Memory B cell (primary cell): ENCODE measurements at places on chromosomes 5 and 9.
A peak's percentile ranks its signal among the peaks of the same experiment; 100 is the strongest.

- DNase-seq, result no peak
These were observed 87.4 kb upstream of the CDH10 start for GRCh38 chr5:24732184-24732583.

GRCh38 chr5:94969174-94969573 lies 315.7 kb downstream of the MCTP1 start:
- no peak for DNase-seq

DNA sequence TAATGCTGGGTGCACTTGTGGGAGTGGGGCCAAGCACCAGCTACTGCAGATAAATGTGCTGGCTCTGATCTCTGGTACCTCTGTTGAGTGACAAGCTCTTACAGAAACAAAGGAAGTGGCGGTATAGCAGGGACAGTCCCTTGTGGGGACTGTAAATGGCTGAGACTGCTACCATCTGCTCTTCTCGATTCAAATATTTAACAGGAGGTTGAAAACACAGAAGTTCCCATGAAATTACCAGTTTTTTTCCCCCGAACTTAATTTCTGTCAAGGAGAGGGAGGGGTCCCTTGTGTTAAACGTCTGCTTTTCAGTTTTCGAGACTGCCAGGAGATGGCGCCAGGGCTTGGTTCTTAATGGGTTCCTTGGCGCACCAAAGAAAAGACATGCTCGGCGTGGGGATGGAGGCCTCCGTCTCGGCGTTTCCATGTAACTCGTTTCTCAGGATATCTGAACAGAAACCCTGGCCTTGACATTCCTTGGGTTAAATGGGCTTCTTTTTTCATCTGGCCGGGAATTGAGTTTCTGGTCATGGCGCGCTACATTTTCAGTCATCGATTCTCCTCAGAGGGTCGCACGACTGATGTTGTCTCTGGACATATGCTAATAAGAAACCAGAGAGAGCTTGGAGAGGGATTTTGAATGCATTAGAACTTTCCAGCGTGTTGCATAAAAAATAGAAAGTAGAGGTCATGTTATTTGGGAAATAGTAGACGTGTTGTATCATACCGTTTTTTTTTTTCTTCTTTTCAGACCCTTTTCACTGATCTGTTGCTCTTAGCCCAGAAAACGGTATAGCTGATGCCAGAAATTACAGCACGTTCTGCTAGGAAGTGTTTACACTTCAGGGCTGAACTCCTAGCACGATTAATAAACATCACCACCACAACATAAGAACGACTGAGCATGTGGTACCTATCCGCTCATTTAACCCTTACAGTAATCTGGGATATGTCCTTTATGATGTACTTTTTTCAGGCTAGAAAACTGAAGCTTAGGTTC lies 64.0 kb downstream of the CARTPT start:
- DNase-seq, result peak; percentile 18

GRCh38 chr5:134637116-134637721 lies 4.6 kb upstream of the SAR1B start:
- DNase-seq, result no peak

DNA sequence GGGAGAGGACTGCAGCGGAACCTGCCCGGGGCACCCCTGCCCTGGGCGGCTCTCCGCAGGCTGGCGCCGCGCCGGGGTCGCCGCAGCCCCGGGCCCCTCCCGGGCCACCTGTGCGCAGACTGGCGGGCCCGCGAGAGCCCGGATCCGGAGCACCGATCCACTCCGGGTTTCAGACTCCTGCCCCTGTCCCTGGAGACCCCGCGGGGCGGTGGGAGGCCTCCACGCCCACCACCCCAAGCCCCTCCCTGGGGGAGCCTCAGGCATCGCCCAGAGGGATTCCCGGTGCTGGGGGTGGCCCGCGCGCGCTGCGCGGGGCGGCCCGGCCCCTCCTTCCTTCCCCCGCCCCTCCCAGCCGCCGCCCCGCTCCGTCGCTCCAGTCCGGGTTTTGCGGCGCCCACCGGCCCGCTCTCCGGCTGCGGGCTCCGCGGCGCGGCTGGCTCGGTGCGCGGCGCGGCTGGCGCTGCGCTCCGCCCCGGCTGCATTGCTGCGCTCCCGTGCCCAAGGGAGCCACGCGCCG lies at the start of gene UNC5A:
Gene UNC5A, plus strand, starts transcription at position 479 of the 517 bp plus-strand sequence. CDS start 192 bp downstream, outside the sequence.
- DNase-seq, result peak; percentile 70

GRCh38 chr5:80569961-80570786 lies at the start of gene ANKRD34B:
Gene ANKRD34B (minus strand): TSS chr5:80570280. CDS start chr5:80560019, 10,261 bp downstream.
- DNase-seq, result no peak

DNA sequence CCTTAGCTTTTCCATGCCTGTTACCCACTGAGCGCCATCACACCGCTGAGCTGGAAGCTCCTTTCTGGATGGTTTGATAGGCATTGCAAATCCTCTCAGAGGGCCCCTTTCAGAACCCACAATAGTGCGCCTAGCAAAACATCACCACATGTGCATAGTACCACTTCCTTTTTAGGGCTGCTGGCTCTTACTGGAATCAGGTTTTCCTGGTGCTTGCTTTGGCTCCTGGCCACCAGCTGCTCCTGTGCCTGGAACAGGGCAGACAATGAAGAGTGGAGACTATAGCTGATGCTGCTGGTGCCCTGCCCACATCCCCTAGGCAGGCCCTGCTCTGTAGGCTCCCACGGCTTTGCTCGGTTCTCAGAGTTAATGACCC lies 163.6 kb upstream of the SEMA6A start:
- no peak for DNase-seq

DNA sequence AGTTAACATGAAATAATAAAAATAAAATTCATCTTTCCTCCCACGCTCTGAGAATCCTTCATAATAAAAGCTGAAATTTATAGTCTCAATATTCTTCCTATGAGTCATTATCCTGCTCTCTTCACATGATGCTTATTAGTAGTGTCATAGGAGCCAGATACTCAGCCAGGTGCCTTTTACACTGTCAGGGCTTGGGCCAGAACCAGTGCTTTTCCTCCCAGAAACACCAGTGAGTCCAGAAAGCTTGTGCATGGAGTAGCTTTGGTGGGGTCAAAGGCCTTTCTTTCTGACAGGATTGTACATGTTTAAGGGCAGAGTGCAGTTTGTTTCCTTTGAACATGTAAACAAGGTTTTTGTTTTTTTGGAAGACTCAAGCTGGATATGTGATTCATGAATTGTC lies 6.8 kb downstream of the LSM11 start:
- no peak for DNase-seq

- no peak for DNase-seq
These were observed 73.9 kb upstream of the BRINP1 start for GRCh38 chr9:119443179-119443578.

DNA sequence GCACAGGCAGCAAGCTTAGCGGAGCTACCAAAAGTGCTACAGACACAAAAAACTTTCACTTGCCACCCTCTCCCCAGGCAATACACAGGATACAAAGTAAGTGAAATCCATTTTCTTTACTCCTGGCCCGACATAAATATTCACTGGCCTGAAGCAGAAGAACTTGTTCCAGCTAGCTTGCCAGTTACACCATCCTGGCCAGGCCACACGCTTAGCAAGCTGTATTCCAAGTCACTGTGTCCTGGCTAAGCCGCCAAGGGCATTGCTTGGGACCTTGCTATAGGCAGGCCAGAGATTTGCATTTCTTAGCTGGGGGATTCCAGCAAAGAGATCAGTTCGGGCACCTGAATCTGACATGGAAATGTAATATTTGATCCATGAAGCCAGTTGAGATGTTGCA lies 71.0 kb upstream of the SLC1A3 start:
- DNase-seq, result no peak

DNA sequence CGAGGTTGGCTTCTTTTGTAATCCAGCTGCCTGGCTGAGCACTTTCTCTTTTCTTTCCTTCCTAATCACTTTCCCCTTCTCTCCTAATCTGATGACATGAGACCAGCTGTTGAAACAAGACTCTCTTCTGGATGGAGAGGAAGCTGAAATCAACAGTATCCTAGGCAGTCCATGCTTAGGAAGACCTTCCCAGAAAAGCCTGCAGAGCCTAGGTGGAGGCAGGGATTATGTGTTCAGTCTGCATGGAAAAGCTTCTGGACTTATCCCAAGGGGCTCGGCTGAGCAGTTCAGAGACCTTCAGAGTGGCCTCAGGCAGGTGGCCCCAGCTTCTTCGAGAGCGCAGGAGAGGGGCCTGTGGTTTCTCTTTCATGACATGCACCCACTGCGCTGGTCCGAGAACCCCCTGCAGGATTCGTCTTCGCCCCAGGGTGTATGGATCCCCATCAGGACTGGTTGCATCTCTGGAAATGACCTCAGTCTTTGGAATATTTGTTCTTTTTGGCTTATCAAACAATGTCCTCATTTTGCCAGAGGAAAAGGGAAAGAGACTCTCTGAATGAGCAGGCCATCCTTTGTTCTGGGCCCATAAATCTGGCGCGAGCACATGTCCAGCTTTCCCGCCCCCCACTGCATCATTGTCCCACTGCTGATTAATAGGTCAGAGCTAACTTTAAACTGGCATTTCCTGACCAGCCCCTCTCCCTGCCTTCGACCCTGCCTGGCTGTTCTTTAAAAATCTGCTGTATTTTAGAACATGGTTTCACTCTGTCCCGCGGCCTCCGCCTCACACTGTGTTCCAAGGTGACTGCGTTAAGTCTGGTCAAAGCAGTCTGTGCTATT lies 177.9 kb upstream of the KLF4 start:
- DNase-seq, result no peak

DNA sequence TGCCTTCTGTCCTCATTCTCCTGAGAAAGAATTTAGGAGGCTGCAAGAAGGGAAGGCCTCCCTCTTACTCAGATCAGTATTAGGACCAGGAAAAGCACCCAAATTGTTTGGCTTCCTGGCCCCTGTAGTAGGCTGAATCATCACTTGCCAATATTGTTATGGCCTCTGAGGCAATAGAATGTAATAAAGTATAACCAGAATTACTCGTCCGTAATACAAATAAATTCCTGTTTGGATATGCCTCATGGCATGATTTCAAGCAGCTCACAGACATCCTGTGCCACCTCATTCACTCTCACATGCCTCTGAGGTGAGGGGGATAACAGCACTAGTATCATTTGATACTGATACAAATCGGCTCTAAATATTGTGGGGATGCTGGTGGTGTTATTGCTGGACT lies 427.3 kb downstream of the ISL1 start:
- DNase-seq, result no peak

GRCh38 chr5:180604271-180604670 lies 13.0 kb upstream of the SCGB3A1 start:
- DNase-seq, result no peak

DNA sequence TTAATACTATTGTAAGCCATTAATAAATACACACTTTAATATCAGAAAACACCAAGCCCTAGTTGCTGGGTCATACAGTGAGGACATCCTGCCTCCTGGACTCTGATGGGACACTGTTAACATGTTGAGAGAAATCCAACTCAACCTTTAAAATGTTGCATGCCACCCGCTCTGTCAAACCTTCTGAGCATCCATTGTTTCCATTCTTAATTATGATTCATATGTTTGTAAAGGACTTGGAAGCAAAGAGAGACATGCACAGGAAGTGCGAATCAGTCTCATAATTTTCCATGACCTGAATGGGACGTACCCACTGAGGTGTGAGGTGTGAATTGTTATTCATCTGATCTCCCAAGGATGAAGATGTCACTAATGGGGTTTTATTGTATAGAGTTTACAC lies 186.4 kb downstream of the CAAP1 start:
- DNase-seq, result no peak

GRCh38 chr9:7028591-7028990 lies 270.8 kb downstream of the KDM4C start:
- DNase-seq, result no peak

GRCh38 chr5:73266176-73266738 lies 93.3 kb downstream of the TMEM174 start:
- DNase-seq, result no peak

DNA sequence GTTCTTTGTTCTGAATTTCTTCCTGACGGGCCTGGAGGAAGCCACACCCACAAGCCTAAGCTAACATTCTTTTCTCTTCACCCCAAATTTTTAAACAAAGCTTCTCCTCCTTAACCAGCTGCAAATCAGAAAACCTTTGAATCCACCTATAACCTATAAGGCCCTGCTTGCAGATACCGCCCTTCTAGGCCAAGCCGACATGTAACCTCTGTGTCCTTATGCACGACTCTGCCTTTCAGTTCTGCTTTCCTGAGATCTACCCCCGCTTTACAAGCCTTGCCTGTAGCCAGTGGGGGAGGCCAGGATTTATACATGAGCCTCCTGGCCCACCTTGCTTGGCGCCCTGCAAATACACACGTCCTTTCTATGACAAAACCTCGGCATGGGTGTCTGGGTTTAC lies 19.3 kb downstream of the BRD9 start:
- no peak for DNase-seq

- no peak for DNase-seq
These were observed 179.6 kb downstream of the MLLT3 start for GRCh38 chr9:20442461-20443319.

GRCh38 chr5:116953251-116953930 lies 378.8 kb upstream of the SEMA6A start:
- DNase-seq, result no peak

- DNase-seq, result no peak
These were observed 289.0 kb downstream of the NR3C1 start for GRCh38 chr5:143114481-143114880.

DNA sequence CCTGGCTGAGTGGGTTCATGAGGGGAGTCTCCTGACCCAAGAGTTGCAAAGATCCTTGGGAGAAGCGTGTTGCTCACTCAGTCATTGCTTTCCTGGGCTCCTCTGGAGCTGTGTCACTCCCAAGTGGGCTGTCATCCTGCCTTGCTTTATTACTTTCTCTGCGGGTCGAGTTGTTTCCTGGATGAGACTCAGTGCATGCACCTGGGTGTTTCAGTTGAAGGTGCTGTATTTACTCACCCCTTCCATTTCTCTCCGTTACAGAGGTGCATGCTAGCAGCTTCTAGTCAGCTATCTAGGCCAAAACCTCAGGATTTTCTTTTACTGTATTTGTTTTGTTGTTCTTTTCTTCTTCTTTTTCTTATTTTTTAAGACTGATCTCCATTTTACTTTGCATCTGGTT lies 785.5 kb upstream of the EDIL3 start:
- no peak for DNase-seq

GRCh38 chr9:113579283-113580040 lies 115.9 kb downstream of the RGS3 start:
- DNase-seq, result no peak

DNA sequence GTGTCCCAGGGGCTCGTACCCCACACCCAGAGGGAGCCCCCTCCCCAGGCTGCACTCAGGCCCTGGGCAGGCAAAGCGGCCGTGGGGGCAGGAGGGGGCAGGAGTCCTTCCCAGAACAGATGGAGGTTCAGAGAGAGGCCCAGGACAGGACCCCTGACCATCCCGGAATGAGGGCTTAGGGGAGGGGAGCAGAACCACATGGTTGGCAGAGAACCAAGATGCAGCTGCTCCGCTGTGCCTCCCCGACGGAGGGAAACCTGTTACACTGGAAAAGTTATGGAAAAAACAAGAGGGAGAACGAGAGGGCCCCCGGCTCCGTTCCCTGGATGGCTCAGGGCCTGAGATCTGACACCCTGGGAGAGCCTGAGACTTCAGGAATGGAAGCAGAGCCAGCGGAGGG lies 22.7 kb downstream of the SLC12A7 start:
- no peak for DNase-seq

- peak; percentile 21 for DNase-seq
These were observed 1.7 kb downstream of the FOXD1 start for GRCh38 chr5:73446631-73447529.
